SHP77 (cell line): ENCODE measurements at places on chromosomes 4 and X.

GRCh38 chr4:173332963-173333657, 1.0 kb downstream of the HMGB2 start:
- no peak for DNase-seq

GRCh38 chr4:3136454-3136853, 62.0 kb downstream of the HTT start:
- no peak for DNase-seq

- DNase-seq = no peak
These were observed 430.3 kb downstream of the PACRGL start for GRCh38 chr4:21130606-21131005.

GRCh38 chr4:142168181-142168580, 531.8 kb downstream of the IL15 start:
- no peak for DNase-seq

GRCh38 chr4:165288639-165289422, 38.6 kb upstream of the MSMO1 start:
- no peak for DNase-seq

GRCh38 chr4:103429283-103429682, 231.1 kb upstream of the CENPE start:
- no peak for DNase-seq

- peak; percentile 90 for DNase-seq
These were observed 46.3 kb downstream of the RASSF6 start for GRCh38 chr4:73573794-73574528.

GRCh38 chr4:167966143-167966542, 126.2 kb upstream of the ANXA10 start:
- DNase-seq = no peak

DNA sequence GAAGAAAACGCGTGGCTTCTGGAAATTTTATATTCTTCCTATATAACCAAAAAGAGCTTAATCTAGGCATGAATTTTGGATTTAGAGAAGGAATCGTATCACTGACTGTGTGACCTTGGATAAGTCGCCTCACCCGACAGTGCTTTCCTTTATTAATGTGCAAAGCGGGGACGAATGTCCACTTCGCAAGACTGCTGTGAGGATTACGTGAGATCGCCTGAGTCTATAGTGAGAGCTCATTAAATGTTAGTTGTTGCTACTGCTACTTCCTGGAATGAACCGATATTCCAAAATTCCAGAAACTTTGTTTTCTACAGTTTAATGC, 448 bp upstream of the TBC1D8B start:
- DNase-seq = no peak

DNA sequence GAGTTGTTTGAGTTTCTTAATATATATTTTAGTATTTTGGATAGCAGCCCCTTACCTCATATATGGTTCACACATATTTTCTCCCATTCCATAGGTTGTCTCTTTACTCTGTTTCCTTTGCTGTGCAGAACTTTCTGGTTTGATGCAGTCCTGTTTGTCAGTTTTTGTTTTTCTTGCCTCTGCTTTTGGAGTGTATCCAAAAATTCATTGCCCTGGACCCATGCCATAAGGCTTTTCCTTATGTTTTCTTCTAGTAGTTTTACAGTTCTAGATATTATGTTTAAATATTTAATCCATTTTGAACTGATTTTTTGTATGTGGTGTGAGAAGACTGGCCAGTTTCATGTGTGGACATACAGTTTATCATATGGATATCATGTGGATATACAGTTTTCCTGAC, 58.5 kb upstream of the NUDT6 start:
- no peak for DNase-seq

- no peak for DNase-seq
These were observed 66.0 kb downstream of the UBE2K start for GRCh38 chr4:39763714-39764572.
